Colonic mucosa (tissue), 4 donors: ENCODE measurements at places on chromosomes 7 and 10. TPM values are rescaled to one million over a fixed set of nuclear protein-coding genes. Genes with fewer than 3 reads are reported as not detected.

DNA sequence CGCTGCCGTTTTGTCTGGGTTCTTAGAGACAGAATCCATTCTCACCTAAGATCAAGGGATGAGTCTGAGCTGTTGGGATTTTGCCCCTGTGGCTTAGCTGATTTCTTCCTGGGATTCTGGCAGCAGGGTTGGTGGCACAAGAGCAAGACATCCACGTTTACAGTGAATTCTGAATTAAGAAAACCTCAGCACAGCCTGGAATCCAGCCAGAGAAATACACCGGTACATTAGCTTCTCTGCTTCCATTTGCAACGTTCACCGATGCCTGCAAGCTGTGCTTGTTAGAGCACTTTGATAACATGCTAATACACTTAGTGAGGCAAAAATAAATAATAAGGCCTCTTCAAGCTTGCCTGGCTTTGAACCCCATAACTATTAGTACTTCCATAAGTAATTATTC lies 569.8 kb downstream of the CALN1 start:
- no peak for DNase-seq

FFAR4 gene
- 48.2 TPM for total RNA-seq

DNA sequence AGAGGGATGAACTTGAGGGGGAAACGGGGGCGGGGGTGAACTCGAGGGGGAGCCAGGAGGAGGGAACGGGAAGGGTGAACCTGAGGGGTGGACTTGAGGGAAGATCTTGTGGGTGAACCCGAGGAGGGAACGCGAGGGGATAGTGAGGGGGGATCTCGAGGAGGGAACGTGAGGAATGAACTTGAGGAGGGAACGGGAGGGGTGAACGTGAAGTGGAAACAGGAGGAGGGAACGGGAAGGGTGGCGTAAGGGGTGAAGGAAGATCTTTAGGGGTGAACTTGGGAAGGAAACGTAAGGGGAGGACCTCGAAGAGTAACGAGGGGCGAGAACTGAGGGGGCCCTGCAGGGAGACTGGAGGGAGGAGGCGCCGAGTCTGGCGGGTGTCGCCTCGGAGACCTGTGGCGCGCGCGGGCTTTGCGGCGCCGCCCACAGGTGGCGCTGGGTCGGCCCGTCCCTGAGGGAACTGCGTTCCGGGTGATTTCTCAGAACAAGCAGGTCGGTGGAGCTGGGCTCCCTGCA lies 651 bp downstream of the MYO3A start:
- peak; percentile 38 for DNase-seq

DNA sequence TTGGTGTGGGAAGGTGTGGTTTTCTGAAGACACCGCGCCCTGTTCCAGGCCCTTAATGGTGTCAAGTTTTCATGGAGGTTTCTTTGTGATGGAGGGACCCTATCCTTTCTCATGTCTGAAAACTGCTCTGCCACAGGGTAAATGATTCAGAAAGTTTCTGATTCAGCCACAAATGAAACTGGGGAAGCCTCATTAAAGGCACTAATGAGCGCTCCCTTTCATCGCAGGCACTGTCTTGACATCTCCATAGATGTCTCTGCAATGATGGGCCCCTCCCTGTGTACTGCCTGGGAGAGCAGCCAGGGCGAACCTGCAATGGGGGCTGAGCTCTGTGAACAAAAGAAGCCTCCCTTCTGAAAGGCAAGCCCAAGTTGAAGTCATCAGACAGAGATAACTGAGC lies 355.3 kb downstream of the PRPF18 start:
- DNase-seq, result no peak

ATP6V0E2 gene
- total RNA-seq, result 12.5 TPM

- DNase-seq, result no peak
Measured at GRCh38 chr7:150733482-150734095, 3.6 kb upstream of the GIMAP5 start.

DNA sequence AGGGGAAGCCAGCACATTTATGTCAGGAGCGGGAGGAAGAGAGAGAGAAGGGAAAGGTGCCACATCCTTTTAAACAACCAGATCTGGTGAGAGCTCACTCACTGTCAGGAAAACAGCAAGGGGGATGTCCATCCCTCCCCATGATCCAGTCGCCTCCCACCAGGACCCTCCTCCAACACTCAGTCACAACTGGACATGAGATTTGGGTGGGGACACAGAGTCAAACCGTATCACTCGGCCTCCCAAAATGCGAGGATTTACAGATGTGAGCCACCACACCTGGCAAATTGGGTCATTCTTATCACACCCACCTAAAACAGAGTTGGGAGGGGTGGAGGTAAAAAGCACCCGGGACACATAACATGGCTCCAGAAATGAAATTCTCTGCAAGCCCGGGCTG lies 41.0 kb downstream of the CARD11 start:
- no peak for DNase-seq

GRCh38 chr10:86868353-86868752 lies 89.1 kb downstream of the MMRN2 start:
- no peak for DNase-seq

- DNase-seq, result no peak
Measured at GRCh38 chr10:72277340-72277995, 3.7 kb downstream of the DDIT4 start.

PHKG1 gene
- 1.1 TPM for total RNA-seq

- DNase-seq, result peak; percentile 46
Measured at GRCh38 chr10:72260976-72261783, 12.5 kb upstream of the DDIT4 start.

- DNase-seq, result no peak
Measured at GRCh38 chr7:39703144-39703543, 79.8 kb downstream of the RALA start.

DNA sequence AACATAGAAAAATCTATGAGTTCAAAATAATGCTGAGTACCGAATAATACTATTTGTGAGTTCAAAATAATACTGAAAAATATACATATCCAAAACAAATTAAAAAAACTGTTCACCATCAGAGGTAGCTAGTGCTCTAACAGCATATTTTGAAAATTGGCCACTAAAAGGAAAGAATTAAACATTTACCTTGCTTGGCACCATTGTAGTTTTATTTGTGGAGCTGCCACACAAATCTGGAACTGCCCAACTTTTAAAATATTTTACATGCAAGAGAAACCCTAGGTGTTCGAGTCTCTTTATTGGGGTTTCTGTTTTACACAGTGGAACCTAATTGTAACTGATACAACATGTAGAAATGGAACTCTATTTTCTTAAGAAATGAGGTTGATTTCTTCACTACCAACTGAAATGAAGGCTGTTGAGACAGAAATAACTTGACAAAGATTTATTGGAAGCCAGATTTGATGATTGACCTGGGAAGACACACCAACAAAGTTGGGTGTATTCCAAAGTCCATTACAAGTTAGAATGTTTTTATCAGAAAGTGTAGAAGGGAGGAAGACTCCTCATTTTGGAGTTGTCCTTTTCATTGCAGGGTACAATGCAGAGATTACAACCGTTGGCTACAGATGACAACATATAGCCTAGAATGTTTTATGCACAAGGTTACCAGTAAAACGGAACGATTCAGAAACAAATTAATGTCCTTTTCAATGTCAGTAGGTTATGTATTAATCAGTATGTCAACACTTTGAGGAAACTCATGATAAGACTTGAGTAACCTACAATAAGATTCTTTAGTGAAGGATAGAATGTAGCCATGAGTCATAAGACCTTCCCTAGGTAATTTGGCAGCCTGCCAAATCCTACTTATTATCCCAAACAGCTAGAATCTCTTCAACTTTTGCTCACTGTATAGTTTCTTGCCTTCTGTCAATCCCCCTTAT lies 73.8 kb upstream of the PAPSS2 start:
- DNase-seq, result peak; percentile 67

NKX1-2 gene
- 0.07 TPM for total RNA-seq

DNA sequence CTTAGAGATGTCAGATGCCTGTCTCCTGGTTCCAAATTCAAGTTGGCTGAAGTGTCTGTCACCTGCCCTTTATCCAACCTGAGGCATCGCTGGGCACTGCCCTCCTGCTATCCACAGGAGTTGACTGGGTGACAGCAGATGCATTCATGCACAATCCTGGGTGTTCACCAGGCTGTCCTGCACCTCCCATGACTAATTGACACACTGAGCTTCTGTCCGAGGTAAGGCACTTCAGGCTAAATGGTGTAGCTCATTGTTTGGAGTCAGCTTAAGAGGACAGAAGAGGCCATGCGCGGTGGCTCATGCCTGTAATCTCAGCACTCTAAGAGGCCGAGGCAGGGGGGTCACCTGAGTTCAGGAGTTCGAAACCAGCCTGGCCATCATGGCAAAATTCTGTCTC lies 2.4 kb downstream of the UCMA start:
- DNase-seq, result no peak

- DNase-seq, result no peak
Measured at GRCh38 chr10:7786430-7786829, 1.4 kb downstream of the KIN start.

DNA sequence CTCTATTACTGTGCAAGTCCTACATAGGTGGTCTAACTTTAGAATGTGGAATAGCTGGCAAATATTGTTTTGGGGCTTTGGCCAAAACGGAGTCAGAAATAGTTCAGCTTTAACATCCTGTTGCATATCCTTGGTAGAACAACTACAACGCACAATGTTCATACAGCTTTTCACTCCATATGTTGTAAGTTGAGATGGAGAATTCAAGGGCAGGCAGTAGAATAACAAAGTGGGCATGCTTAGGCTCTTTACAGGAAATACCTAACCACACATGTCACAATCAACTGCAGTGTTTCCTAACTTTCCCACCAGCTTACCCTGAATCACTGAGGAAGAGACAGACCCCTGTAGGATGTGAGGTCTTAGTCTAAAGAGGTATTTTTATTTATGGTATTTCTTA lies 122.3 kb downstream of the PPP1R3A start:
- no peak for DNase-seq

DNA sequence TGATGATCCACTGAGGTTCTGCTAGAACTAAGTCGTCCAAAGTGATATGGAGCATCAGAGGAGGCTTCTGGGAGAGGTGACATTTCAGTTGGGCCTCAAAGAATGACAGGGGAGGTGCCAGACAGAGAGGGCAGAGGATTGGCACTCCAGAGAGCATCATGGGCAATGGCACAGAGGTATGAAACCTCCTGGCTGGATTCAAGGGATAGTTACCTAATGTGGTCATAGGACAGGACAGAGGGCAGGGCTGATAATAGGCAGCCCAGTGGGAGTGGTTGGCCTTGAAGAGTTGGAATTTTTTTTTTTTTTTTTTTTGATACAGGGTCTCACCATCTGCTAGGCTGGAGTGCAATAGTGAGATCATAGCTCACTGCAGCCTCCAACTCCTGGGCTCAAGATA lies 7.6 kb downstream of the SRRM3 start:
- DNase-seq, result no peak

- no peak for DNase-seq
Measured at GRCh38 chr7:43799605-43800004, 41.1 kb downstream of the BLVRA start.

DNA sequence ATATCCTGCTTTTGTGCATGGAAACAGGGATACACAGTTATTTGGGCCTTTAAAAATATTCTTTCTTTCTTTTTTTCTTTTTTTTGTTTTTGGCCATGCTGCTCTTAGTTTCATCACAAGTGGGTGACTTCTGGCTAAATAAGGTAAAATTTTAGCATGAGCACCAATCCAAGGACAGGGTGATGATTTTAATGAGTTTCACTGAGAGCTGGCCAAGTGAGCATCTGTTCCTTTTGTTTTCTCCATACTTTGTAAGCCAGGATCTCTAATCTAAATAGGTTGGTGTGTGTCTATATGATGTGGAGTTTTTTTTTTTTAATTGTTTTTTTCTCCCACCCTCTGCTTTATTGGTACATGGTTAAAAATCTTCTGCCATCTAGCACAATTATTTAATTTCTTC lies 106.8 kb downstream of the POLL start:
- DNase-seq, result no peak

DNA sequence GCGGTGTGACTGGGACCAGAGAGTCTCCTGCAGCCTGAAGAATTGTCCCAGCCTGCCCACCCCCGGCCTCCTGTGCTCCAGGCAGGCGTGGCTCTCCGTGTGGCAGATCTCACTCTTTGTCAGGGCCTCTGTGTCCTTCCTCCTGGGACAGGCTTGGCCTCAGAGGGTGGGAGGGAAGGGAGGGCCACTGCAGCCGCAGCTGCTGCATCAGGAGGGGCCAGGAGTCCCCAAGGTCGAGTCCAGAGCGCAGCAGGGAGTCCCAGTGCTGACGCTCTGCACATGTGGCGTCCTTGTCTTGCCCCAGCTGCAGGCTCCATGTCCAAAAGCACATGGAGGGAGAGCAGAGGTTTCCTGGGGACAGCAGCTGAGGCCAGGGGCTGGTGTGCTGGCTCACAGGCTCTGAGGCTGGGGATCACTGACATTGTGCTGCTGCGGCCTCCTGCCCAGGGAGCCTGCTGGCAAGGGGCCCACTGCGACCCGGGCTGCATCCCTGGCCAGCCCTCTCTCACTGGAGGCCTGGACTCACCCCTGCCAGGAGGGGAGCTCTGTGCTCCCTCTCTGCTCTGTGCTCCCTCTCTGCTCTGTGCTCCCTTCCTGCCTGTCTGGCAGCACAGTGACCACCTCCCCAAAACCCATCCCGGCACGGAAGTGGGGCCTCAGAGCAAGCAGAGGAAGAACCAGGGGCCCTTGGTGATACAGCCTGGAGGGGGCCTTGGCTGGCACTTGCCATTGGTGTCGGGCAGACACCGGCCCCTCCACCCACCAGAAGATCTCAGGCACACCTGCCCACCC lies 114.6 kb upstream of the RET start:
- peak; percentile 15 for DNase-seq

SUPV3L1 gene
- total RNA-seq, result 26.8 TPM

- DNase-seq, result no peak
Measured at GRCh38 chr10:99435986-99436638, 5.7 kb upstream of the GOT1 start.

SYCE1 gene
- not detected for total RNA-seq

DNA sequence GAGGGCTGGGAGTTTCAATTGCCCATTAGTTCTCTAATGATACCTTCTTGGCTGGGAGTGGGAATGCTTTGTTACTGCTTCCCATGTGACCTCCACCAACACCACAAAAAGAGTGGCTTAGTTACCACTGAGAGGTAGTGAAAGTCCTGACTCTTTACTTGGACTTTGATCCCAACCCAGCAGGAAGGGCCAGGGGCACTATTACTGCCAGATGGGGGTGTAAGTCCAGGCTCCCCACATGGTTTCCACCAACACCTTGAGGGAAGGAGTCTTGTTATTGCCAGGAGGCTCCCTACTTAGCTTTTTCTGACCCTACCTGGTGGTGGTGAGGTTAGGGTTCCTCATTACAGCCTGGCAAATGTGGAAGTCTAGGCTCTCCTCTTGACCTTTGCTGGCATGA lies 11.4 kb downstream of the GGCT start:
- no peak for DNase-seq

DNA sequence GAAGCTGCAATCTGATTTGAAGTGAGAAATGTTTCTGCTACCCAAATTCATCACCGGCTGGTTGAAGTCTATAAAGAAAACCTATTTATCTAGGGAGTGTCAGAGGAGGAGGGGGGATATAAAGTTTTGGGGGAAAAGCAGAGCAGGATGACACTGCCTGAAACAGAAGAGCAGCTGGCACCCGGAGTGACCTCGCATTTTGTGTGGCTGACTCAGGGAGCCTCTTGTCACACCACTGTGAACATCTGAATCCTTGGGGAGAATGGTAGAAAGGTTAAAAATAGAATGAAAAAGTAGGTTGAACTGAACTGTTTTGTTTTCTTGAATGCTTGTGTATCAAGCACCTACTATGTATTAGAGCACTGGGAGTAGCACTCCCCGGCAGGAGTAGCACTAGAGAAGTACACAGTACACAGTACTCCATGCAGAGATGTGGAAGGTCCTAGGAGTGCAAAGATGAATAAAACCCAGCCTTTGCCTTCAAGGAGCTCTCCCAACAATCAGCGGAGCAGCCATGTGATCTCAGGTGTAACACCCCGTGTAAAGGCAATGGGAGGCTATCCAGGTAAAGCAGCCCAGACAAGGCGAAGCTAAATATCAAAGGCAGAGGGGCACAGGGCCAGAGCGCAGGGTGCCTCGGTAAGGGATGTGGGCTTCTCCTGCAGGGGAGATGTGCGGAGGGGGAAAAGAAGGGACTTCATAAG lies 13.5 kb downstream of the CRTAC1 start:
- no peak for DNase-seq

AQP1 gene
- total RNA-seq, result 33.9 TPM
